Stimulated activated CD4-positive, alpha-beta T cell treated with anti-CD3 and anti-CD28 coated beads, Interleukin-15, amount 100 ng/mL, for 1 hour (primary cell): ENCODE measurements at places on chromosomes 5 and 9.
A peak's percentile ranks its signal among the peaks of the same experiment; 100 is the strongest.

GRCh38 chr9:33151007-33151557 lies 16.1 kb downstream of the B4GALT1 start:
- no peak for DNase-seq

DNA sequence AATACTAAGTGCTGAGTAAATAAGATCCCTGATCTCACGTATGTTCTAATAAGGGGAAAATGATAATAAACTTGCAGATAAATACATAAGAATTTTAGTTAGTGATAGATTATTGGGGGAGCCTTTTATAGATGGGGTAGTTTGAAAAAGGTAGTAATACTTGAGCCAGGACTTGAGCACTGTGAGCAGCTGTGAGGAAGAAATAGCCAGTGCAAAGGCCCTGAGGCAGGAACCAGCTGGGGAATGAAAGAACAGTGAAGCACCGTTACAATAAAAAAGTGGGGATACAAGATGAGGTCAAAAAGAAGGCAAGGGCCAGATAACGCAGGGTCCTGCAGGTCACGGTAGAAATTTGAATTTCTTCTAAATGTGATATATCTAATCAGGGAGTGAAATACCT lies 234.8 kb upstream of the ELL2 start:
- no peak for DNase-seq

GRCh38 chr5:27290172-27290571 lies 251.8 kb upstream of the CDH9 start:
- no peak for DNase-seq

DNA sequence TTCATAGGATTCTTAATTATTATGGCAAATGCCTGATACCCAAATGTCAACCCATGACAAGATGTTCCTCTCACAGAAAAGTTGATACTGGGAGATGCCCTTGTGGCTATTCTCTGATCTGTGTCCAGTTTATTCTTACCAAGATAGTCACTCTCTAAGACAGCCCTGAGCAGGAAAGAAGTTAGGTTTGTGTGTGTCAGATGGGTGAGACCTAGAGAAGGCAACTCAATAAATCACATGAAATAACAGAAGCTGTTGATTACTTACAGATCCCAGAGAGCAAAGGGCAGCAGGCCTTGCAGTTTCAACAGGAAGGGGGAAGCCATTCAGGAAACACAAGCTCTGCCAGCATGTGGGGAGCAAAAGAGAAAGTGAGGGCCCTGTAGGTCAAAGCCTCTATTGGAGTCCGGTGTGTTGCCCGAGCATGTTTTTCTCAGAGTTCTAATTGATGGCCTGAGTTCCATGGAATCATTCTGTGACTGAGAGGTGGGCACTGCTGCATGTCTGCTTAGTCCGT lies 1193.7 kb upstream of the CDH18 start:
- DNase-seq, result no peak

- no peak for DNase-seq
Observed at GRCh38 chr5:139635606-139636206, 12.4 kb upstream of the CXXC5 start.

GRCh38 chr5:59483971-59484472 lies 409.5 kb downstream of the PDE4D start:
- no peak for DNase-seq

DNA sequence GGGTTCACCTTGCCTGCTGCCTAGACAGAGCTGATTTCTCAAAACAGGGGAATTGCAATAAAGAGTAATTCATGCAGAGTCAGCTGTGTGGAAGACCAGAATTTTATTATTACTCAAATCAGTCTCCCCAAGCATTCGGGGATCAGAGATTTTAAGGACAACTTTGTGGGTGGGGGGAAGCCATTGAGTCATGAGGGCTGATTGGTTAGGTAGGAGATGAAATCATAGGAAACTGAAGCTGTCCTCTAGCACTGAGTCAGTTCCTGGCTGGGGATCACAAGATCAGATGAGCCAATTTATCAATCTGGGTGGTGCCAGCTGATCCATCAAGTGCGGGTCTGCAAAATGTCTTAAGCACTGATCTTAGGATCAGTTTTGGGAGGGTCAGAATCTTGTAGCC lies 159.1 kb upstream of the MAP1B start:
- DNase-seq, result no peak

DNA sequence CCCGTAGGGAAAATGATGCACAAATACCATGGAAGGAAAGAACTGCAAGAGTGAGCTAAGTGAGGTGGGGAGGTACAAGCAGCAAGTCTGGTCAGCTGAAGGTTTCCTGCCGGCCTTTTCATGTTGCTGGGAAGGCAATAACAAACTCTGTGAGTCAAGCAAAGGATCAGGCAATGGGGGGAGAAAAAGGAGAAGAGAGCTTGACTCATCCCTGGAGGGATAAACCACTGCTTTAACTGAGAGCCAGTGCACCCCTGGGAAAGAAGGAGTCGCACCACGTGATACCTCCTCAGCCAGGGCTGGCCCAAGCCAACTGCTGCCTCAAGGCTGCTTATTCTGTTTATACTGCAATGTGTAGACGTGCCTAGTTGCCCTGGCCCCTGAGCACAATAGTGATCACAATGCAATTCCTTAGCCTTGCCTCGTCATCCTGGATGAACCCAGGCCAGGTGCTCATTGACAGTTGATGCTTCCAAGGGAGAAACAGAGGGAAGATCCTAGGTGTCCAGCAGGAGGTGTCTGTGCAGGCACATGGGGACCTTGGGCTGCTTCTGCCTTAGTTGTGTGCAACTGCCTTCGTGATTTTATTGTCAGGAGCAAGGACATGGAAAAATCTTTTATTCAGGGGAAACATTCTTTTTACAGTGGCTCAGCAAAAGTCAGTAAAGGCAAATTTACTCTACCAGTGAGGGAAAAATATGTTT lies 203.0 kb upstream of the TUT7 start:
- no peak for DNase-seq

DNA sequence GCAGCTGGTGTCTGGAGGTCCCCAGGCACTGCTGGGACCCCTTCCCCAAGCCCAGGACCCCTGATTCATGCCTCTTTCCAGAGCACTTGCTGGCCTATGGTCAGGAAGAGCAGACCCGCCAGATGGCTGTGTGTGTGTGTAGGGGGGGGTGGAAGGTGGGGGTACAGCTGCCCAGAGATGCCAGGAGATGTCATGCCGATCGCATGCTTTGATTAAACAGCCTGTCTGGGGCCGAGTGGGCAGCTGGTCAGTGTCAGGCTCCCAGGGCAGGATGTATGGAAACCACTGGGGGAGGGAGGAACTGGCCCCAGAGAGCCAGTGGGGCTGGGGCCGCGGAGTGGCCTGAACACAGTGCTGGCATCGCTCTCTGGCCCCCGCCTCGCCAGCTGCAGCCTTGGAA lies 23.7 kb downstream of the RXRA start:
- no peak for DNase-seq

DNA sequence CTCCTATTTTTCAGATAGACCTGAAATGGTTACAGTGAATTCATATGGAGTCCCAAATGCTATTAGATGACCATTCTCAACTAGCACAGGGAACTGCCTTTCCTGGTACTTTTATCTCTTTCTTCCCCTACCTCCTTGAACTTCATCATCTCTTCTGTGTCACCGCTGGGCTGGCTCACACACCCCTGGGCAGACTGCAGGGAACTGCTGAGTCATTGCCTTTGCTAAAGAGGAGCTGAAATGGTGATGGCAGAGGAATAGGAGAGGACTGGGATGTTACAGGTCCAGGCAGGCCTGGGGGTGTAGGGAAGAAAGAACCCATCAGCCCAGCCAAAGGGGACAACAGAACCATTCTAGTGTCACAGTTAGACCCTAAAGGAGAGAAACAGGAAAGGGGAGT lies 322.3 kb downstream of the ASTN2 start:
- DNase-seq, result no peak

DNA sequence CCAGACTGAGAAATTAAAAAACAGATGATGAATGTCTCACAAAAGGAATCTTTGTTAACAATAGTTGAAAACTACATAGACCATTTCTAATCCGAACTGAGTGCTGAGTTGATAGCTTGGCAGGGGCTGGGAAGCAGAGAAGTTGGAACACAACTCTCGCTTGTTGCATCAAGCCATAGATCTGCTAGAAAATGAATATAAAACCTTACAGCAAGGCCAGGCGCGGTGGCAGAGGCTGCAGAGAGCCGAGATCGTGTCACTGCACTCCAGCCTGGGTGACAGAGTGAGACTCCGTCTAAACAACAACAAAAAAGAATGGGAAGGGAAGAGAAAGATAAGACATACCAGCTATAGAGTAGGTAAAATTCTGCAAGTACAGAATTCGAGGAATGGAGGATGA lies 28.0 kb upstream of the SPZ1 start:
- DNase-seq, result no peak

GRCh38 chr5:4156889-4157288 lies 561.3 kb downstream of the IRX1 start:
- no peak for DNase-seq

DNA sequence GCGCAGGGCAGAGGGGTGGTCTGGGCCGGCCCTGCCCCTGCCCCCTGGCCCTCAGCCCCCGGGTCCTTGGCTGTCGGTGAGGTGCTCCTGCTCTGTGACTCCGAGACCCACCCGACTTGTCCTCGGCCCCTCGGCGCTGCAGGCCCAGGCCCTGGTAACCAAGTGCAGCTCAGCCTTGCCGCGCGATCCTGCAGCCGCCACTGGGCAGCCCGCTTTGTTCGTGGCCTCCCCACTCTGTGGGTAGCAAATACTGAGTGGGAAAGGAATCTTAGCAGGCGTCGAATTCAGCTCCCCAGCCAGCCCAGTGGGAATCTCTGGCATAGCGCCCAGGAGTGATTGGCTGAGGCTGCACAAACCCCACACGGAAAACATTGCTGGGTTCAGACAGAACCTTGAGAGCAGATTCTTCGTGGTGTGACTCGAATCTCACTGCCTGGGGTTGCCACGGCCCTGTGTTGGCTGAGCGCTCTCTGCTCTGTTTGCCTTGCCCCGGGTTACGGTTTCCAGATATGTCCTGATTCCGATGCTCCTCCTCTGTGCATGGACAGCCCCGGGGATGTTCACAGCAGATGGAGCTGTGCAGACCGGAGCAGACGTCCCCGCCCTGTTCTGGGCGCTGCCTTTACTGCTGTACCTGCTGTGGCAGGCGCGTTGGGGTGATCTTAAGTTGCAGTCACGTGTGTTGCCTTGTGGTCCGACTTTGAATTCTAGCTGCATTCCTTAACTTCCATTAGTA lies 13.4 kb upstream of the EXOC3 start:
- no peak for DNase-seq

GRCh38 chr9:38335686-38336085 lies 56.8 kb upstream of the ALDH1B1 start:
- DNase-seq, result no peak

GRCh38 chr5:79702606-79703380 lies 13.2 kb downstream of the CMYA5 start:
- peak; percentile 16 for DNase-seq

DNA sequence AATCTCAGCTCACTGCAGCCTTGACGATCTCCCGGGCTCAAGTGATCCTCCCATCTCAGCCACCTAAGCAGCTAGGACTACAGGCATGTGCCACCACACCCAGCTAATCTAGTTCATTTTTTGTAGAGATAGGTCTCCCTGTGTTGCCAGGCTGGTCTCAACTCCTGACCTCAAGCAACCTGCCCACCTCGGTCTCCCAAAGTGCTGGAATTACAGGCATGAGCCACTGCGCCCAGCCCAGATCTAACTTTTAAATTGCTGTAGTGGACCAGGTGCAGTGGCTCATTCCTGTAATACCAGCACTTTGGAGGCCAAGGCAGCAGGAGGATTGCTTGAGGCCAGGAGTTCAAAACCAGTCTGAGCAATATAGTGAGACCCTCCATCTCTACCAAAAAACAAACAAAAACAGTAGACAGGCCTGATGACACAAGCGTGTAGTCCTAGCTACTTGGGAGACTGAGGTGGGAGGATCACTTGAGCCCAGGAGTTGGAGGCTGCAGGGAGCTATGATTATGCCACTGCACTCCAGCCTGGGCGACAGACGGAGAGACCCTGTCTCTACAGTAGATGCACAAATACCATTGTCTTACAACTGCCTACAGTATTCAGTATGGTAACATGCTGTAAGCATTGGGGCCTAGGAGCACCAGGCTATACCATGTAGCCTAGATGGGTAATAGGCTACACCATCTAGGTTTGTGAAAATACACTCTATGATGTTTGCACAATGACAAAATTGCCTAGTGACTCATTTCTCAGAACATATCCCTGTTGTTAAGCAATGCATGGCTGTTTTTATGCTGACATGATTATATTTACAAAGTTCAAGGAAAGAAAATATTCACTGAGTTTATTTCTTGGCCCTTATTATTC lies 1.5 kb upstream of the SIT1 start:
- DNase-seq, result no peak

DNA sequence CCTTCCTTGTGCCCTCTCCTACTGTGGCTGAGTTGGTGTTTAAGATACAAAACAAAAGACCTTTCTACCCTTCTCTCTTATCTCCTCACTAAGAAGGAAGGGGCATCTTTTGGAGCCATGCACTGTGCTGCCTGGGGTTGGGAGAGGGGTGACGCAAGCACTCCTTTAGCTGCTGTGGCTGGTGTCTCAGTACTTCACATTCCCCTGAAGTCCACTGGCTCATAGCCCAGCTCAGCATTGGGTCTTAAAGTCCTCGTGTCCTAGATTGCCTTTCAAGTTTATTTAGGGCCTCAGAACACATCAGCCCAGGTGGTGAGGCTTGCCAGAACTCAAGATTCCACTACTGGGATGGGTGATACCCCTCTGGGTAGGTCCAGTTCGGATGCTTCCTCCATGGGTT lies 325.9 kb upstream of the CYLC2 start:
- DNase-seq, result no peak

DNA sequence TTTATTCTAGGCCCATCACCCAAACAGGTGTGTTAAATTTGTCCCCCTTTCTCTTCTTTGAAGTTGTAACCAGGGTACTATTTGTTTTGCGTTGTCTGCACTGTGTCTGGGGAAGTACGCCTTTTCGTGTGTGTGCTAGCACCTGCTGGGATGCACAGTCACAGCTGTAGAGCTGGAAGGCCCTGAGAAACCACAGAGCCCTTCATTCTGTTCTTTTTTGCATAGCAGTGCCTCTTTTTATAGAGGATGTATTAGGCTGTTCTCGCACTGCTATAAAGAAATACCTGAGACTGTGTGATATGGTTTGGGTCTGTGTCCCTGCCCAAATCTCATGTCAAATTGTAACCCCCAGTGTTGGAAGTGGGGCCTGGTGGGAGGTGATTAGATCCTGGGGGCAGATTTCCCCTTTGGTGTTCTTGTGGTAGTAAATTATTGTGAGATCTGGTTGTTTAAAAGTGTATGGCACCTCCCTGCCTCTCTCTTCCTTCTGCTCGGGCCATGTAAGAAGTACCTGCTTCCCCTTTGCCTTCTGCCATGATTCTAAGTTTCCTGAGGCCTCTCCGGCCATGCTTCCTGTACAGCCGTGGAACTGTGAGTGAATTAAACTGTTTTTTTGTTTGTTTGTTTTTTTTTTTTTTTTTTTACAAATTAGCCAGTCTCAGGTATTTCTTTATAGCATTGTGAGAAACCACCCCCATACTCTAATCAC lies 14.0 kb downstream of the SEC61B start:
- no peak for DNase-seq

- DNase-seq, result no peak
Observed at GRCh38 chr9:90307167-90307833, 335.3 kb downstream of the DIRAS2 start.

- DNase-seq, result no peak
Observed at GRCh38 chr5:147949711-147950573, 43.6 kb upstream of the C5orf46 start.
